NCI-H2029 (cell line): ENCODE measurements at places on chromosomes 5 and 9.

DNA sequence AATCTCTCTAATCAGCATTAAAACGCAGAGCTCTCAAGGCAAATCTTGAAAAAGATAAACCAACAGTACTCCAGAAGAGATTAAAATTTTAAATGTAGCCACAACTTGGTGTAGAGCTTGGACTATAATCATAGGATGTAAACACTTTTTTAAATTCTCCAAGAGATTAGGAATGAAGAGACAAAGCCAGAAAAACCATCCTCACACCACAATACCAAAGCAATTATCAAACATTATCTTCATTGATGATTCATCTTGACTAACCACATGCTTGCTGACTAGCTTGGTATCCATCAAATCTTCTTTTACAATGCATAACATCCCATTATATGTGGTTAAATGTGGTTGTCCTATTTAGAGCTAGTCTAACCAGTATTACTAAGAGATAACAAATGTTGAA lies 815.1 kb downstream of the TLE1 start:
- no peak for DNase-seq

DNA sequence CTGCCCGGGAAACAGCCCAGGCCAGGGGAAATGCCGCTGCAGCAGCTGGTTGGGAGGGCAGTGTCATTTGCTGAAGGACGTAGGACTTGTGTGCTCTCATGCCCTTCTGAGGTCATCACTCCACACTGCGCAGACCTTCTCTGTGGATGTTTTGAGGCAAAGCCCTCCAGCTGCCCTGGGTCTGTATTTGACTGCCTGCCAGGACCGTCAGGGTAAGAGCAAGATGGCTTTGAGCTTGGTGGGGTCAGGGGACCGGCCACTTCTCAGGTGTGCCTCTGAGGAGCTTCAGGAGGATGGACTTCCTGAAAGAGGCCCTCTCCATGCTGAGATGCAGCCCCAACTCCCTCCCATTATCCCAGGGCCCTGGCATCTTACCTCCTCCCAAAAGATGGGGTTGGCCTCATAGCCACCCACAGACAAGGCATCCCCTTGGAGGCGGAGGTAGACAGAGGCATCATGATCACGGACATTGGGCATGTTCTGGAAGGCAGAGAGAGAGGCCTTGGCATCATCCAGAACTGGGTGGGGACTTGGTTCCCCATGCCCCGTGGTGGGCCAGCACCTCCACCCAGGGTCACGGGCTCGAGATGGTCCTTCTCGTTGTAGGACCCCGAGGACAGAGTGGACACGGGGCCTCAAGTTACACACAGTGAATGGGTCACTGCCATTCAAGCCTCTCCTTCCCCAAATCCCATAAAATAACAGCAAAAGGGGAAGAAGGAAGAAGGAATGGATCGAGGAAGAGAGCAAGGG lies 19.4 kb downstream of the SARDH start:
- no peak for DNase-seq

GRCh38 chr5:41869151-41869723 lies 988 bp downstream of the OXCT1 start:
- DNase-seq: no peak

GRCh38 chr5:13350767-13351166 lies 593.7 kb downstream of the DNAH5 start:
- no peak for DNase-seq

DNA sequence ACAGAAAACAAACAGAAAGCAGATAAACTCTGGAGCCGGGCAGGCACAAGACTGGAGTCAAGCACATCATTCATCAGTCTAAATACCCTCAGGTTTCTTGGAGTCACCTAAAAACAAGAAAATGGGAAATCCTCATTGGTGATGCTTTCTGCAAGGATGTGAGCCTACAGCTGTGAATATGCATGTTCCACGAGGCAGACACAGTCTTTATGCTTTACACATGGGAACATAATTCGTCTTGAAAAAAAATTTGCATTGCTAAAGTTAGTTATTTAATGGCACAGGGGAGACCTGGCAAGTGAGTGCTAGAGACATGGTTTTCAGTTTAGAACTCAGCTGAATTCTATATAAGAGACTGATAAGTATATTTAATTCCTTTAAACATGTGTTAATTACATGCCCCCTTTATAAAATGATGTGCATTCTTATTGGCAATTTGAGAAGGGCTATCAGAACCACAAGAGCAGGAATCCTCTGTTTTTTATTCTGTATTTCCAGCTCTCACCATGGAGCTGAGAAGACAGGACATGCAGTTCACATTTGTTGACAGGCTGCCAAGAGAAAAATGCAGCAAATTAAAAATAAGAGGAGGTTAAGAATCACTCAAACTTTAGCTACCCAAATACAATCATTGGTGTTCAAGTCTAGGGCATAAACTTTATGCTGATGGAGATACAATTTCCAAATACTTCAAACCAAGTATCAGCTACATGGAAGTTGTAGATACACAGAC lies 438.0 kb upstream of the MPDZ start:
- DNase-seq: no peak

GRCh38 chr9:121567500-121568342 lies 68.1 kb upstream of the GGTA1 start:
- DNase-seq: no peak

DNA sequence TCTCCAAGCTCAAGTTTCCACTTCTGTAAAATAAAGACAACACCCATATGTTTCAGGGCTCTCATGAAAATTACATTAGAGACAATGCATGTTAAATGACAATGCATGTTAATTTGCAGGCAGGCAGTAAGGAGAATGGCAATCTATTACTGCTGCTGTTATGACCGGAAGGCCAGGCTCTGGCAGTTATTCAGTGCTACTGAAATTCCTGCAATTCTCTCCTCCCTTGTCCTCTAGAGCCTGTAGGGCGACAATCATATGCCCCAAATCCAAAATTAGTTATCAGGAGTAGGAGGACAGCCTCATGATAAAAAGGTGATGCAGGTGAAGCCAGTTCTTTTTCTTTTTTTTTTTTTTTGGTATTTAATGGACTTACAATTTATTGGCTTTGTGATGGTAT lies 42.2 kb upstream of the CAST start:
- no peak for DNase-seq

DNA sequence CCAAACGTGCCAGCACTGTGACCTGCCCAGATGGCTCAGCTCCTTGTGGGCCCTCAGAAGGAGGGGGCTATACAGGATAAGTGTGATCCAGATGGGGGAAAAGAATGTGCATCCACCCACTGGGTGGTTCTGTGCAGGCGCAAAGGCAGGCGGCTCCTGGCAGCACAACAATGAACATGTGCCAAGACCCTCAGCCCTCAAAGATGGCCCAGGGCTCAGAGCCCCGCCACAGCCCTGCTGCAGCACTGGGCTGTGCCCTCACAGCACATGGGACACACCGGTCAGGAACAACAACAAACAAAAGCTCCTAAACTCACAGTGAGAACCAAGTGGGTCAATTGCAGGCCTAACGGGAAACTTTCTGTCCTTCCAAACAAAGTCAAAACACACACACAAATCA lies 4.7 kb downstream of the SEMA4D start:
- no peak for DNase-seq

DNA sequence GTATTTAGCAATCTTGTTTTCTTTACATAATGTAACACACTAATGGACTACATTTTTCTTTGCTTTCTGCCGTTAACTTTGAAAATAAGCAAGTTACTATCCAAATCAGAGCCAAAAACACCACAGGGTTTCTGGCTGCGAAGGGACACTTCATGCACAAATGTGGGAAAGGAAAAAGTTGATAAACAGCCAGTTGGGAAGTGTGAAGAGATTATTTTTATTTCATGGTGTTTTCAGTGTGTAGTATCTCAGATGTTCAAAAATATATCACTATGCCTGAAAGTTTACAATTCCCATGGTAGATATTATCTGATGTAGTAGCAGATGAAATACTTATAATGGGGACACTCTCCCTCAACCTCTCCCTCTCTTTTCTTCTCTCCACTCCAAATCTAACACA lies 135.3 kb downstream of the CETN3 start:
- no peak for DNase-seq

- no peak for DNase-seq
Measured at GRCh38 chr5:142969624-142970439, 199.7 kb downstream of the ARHGAP26 start.

DNA sequence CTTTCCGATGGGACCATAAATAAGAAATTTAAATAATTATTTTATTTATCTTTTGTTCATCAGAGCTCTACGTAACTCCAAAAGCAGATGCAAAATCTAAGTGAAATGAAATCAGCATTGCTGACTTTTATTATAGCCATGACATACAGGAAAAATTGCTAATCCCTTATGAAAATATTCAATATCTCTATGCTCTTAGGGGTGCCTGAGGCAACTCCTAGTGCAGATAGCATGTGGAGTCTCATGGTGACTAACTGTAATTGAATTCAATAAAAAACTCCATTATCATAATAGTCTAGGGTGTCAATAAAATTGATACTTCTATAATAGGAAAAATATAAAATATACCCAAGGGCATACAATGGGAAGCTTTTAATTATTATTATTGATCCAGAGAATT lies 42.6 kb downstream of the SLC24A2 start:
- no peak for DNase-seq
